PC-3 (cell line): ENCODE measurements at places on chromosomes 6 and 20. TPM values are rescaled to one million over a fixed set of nuclear protein-coding genes. Genes with fewer than 3 reads are reported as not detected.

- H3K36me3 ChIP-seq, result peaks cover under 1% of the 10 kb centered on the region; the same call in 1 of the 2 replicates
- H3K27ac ChIP-seq, result no peak overlapping the region
- no peaks in the 10 kb centered on the region; the same call in 1 of the 2 replicates for H3K4me1 ChIP-seq
- no peaks in the 10 kb centered on the region for H3K27me3 ChIP-seq
- DNase-seq, result peak; percentile 54
These were observed 140.8 kb upstream of the CARMIL1 start for GRCh38 chr6:25138233-25138933.

DNA sequence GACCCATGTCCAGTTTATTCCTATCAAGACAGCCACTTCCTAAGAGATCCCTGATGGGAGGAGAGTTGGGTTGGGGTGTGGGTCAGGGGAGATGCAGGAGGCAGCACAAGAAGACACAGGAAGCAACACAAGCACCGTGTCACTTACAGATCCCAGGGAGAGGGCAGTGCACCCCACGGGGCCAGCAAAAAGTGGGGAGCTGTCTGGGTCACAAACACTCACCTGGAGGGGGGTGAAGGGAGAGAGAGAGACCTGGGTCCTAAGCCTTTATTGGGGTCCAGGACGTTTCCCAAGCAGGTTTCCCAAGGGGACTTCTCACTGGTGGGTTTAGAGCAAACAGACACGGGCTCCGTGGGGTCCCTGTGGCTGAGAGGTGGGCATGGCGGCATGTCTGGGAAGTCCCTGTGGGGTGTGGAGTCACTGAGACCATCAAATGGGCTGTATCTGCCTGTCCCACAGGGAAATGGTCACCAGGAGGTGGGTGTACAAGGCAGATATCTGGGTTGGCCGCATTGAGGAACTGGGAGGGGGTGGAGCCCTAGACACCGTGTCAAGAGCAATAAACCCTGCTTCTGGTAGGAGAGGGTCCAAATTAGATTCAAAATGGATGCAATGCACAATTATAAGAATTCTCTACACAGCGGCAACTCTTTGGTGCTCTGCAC is 1.6 kb upstream of the CD93 start:
- no peak overlapping the region for H3K27ac ChIP-seq
- H3K4me3 ChIP-seq, result no peak overlapping the region

- no peak for DNase-seq
- H3K27me3 ChIP-seq, result peaks cover 60% of the 10 kb centered on the region
- H3K4me1 ChIP-seq, result no peaks in the 10 kb centered on the region
- H3K4me3 ChIP-seq, result no peak overlapping the region
- H3K36me3 ChIP-seq, result no peaks in the 10 kb centered on the region
These were observed 4.9 kb upstream of the MLN start for GRCh38 chr6:33808641-33809180.

Gene SNPH
- 21.4 and 24.9 TPM in 2 replicates for total RNA-seq
